ENCODE measurements at places on chromosomes 16 and 17. TPM values are rescaled to one million over a fixed set of nuclear protein-coding genes. Genes with fewer than 3 reads are reported as not detected.
A peak's percentile ranks its signal among the peaks of the same experiment; 100 is the strongest.

DNA sequence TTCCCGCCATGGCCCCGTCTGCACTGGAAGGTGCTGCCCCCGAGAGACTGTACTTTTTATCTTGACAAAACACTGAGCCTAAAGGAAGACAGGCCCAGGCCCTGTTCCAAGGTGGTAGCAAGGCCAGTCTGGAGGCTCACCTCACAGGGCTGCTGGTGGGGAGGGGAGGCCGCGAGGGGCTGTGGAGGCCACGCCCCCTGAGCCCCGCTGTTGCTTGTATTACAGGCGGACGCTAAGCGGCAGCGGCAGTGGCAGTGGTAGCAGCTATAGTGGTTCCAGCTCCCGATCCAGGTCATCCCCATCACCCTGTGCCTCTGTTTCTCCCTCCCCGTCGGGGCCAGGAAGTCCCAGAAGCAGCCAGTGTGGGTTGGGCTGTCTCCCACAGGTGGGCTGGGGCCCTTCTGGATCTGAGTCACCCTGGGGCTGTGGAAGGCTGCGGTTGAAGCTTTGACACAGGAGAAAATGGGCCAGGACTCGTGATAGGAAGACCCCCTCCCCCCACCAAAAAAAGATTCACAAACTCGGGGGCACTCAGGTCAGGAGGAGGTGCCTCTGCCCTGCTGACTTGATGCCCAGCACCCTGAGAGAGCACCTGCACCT lies 13.3 kb upstream of the IL17C start:
- DNase-seq = no peak

HYDIN gene
- under 0.01 TPM for total RNA-seq

DNA sequence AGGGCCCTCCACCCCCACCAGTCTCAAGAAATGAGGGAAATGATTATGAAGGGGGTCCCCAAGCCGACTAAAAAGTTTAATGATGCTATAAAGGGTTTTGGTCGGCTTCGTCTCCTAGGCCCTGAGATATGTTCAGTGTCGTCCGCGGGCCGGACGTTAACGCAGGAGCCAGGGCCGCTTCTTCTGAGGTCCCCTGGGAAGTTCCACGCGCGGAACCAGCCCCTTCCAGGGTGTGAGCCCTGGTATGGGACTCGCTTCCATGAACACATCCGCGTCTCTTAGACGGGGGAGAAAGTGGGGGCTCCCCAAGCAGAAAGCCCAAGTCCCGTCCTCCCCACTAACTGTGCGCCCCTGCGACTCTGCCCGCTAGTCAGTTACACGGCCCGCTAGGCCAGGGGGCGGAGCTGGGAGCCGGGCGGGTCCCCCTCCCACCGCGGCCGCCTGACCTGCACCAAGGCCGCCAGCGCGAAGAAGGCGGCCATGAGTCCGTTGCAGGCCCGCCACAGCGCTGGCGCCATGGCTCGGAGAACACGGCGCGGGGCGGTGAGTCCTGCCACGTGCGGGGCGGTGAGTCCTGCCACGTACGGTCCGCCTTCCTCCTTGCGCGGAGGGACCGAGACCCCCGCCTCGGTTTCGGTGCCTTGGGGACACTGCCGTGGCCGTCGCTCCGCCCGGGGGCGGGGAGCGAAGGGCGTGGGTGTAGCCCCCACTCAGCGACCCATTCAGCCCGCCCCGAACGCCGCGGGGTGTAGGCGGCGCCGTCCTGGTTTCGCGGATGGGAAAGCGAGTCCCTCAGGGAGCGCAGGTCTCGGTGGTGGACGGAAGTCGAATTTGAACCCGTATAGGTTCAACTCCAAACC lies at the start of gene TMEM220:
TSS of gene TMEM220 (minus strand) at position 690 of the 860 bp plus-strand sequence. CDS start at position 518, 172 bp downstream.
- peak; percentile 68 for DNase-seq

DNA sequence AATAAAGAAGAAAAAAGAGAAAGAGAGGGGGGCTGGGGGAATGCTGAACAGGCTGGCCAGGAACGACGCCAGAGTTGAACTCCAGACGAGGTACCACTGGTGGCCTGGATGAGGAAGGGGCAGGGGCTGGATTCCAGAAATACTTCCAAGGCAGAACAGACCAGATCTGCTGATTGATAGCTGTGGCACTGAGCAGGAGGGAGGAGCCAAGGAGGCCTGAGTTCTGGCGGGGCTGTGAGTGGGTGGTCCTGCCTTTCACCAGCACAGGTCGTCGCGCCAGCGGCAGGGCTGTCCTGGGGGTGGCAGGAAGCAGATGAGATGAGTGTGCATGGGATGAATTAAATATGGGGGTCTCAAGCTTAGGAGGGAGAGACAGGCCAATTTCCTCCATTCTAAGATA lies 5.5 kb downstream of the CCDC42 start:
- no peak for DNase-seq

- no peak for DNase-seq
Observed at GRCh38 chr16:77064037-77064436, 127.0 kb upstream of the MON1B start.

ZNF771 gene
- total RNA-seq = 8.1 TPM

DNA sequence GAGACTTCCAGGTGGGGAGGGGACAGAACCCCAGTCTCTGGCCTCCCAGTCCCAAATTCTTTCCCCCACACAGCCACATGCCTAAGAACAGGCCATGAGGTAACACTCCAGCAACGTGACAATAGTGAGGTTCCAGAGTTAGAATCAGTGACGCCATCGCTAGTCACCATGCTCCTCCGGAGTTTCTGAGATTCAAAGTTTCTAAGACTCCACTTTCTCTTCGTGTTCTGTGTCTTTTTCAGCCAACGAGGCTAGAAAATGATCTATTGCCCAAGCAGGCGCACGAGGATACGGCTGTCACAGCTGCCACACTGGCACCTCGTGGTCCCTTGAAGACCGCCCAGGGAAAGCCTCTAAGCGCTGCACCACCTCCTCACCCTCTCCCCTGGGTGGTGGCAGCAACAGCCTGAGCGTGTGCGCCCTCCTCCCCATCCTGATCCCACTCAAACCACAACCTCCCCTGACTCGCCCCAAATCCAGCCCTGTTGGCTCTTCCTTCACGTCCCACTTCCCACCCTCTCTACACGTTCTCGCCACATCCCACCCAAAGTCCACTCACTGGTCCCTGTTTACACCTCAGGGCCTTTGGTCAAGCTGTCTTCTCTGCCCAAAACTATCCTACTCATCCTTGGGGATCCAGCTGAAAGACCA lies 1.0 kb downstream of the MCRIP1 start:
- peak; percentile 29 for DNase-seq

- no peak for DNase-seq
Observed at GRCh38 chr17:50585346-50585745, 24.8 kb downstream of the CACNA1G start.

- DNase-seq = no peak
Observed at GRCh38 chr16:85947230-85948137, 48.5 kb downstream of the IRF8 start.

CHST6 gene
- 0.96 TPM for total RNA-seq

- no peak for DNase-seq
Observed at GRCh38 chr17:79517827-79518584, 92.8 kb downstream of the RBFOX3 start.

GRCh38 chr17:55735731-55736405 lies 13.2 kb upstream of the TMEM100 start:
- peak; percentile 60 for DNase-seq

GRCh38 chr17:22202702-22203101 lies 510.4 kb downstream of the KCNJ18 start:
- no peak for DNase-seq

GRCh38 chr17:40443196-40443987 lies at the start of gene IGFBP4:
IGFBP4 (plus strand) TSS chr17:40443450; CDS start chr17:40443736, 286 bp downstream.
- DNase-seq = peak; percentile 60

TMEM92 gene
- not detected for total RNA-seq

DNA sequence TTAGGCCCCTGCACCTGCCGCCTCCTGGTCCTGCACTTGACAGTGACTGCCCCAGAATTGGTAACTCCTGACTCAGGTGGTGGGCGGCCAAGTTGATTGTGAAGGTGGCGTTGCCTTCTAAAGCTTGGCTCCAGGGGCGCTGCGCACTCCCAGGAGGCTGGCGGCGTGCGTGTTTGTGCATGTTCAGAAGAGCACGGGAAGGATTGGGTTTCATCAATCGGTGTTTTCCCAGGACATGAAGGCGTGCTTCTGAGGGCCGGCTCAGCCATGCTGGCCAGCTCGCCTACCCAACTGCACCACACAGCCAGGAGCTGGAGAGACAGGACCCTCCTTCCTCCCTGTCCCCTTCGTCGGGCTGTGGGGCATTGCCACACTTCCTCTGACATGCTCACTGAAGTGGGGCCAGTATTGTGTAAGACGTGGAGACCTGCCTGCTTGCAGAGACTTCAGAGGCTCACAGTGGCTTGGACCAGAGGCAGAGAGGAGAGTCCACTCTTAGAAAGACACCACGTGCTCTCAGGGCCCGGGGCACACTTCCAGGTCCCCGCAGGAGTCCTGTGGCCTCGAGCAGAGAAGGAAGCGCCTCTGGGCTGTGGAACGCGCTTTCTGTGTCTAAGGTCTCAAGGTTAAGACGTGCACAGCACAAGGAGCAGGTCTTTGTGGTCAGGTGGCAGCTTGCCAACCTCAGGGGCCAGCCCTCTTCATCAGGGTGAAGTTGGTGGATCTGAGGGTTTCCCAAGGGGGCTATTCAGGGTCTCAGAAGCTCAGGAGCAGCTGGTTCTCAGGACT lies 2.8 kb downstream of the RAB40C start:
- no peak for DNase-seq

- no peak for DNase-seq
Observed at GRCh38 chr17:34406226-34406625, 43.2 kb upstream of the CCL1 start.

DNA sequence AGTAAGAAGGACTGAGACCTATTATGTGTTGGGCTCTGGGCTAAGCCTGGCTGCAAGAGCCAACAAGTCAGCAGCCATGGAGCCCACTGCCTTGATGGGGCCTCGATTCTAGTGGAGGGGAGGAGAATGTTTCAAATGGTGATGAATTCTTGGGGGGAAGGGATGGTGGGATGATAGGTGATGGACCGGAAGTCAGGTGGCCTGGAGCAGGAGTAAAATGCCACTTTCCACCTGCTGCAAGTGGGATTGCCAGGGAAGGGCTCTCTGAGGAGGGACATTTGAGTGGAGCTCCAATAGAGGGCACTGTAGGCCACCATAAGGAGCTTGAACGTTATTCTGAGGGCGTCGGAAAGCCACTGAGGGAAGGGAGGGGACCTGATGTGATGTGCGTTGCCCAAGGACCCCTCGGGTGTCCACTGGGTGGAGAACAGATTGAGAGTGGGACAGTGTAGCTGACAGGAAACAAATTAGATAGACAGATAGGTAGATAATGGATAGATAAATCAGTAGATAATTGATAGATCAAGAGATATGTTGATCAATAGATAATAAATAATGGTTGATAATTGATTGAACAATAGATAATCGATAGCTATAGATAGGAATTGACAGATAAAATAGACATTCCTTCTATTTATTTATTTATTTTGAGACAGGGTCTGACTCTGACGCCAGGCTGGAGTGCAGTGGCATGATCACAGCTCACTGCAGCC lies 18.2 kb upstream of the NXPH3 start:
- DNase-seq = peak; percentile 36

DNA sequence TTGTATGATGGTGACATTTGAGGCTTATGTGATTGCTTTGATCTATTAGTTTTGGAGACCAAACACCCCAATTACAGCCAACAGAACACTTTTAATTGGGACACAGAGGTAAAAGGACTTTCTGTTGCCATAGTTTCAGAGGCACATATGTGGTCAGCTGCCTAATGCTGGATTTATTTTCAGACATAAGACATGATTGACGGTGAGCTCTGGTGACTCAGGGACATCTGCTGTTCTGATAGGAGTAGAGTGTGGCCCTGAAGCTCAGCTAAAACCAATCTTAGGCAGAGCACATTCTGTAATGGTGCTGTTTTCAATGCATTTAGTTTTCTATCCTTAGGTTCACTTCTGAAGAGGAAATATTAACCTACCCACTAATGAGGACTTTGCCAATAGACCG lies 247.1 kb downstream of the UTP18 start:
- no peak for DNase-seq

ACSM2B gene
- total RNA-seq = not detected

EFNB3 gene
- 1.3 TPM for total RNA-seq

DNA sequence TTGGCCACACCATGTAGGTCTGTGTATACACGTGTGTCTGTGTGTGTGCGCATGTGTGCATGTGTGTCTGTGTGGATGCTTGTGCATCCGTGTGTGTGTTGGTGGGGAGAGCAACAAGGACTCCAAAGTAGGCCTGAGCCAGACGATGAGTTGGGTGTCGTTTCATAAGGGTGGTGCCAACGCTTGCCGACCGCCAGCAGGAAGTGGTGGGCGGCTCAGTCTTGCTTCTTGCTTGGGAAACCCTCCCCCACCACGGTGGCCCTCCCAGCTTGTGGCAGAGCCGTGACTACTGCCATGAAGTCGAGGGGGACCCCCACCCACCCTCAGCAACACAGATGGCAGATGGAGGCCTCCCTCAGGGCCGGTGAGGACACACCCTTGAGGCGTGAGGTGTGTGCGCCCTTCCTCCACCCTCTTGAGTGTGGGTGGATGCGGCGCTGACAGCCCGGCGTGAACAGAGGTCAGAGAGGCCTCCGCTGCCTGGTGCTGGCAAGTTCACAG lies 17.5 kb downstream of the SBK1 start:
- no peak for DNase-seq

DNA sequence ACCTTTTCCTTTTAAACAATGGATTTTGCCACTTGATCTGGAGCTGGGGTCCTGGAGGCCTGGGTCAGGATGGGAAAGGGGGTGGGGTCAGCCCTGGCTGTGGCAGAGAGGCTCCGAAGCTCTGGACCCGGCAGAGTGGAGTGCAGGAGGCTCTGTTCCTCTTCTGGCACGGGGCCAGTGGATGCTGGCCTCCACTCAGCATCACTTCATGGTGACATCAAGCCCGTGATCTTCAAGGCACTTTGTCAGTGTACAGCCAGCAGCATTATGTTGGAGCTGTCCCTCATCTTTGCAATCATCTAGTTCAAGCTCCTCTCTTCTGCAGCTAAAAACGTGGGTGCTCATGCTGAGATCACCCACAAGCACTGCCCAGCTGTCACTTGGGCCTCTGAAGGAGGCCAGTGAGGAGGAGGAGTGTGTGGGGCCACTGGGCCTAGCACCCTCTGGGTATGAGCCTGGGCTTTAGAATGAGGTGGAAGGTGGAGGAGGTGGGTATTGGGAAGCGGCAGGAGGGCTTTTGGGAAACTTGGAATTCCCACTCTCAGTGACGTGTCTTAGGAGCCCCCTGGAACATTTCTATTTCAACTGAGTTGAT lies 45.9 kb upstream of the MGAT5B start:
- DNase-seq = no peak

NAGS gene
- total RNA-seq = 1.8 TPM

- DNase-seq = no peak
Observed at GRCh38 chr17:66938656-66939055, 25.9 kb upstream of the CACNG4 start.

APOBR gene
- total RNA-seq = not detected

DNA sequence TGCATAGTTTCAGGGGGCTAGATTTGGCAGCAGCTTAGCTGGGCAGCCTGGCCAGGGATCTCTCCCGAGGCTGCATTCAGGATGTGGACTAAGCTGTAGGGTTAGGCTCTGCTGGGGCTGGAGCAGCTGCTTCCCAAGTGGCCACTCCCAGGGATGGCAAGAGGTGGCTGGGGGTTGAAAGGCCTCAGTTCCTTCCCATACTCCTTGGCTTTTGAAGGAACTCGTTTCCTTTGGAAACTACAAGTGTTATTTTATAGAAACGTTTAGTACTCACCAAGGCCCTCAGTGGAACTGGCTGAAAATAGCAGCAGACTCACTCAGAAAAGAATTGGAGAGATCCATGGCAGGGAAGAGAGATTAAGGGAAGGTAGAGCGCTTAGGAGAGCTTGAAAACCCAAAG lies 76.4 kb downstream of the WWP2 start:
- DNase-seq = no peak

PLCG2 gene
- total RNA-seq = 0.36 TPM

CHCT1 gene
- total RNA-seq = not detected

- no peak for DNase-seq
Observed at GRCh38 chr17:49213847-49214246, 3.3 kb downstream of the ABI3 start.

SLC13A2 gene
- total RNA-seq = not detected

Data from RPMI7951 (cell line).